Fibroblast of skin of scalp (primary cell): ENCODE measurements at places on chromosomes 11 and 22.

DNA sequence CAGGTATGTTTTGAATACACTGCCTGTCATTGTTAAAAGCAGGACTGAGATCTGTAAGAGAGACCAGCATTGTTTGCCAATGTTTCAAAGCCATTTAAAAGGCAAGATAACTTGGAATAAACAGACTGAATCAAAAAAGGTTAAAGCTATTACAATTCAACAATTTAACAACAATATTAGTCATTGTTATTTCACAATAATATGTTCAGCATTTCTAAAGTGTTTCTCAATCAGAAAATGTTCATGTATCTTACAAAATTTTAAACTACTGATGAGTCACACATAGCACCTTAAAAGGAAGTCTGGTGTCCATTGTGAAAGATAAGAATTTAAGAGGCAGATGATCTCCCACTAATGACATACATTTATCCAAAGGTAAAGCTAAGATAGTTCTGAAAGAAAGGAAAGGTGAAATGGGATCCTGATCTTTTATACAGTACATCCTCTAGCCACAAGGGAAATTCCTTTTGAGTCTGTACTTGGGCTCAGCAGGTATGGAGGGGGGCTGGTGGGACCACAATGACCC is 79.7 kb downstream of the MAML2 start:
- peak; percentile 76 for DNase-seq

- peak; percentile 58 for DNase-seq
These were observed 220.2 kb upstream of the SNX19 start for GRCh38 chr11:131136486-131136885.

DNA sequence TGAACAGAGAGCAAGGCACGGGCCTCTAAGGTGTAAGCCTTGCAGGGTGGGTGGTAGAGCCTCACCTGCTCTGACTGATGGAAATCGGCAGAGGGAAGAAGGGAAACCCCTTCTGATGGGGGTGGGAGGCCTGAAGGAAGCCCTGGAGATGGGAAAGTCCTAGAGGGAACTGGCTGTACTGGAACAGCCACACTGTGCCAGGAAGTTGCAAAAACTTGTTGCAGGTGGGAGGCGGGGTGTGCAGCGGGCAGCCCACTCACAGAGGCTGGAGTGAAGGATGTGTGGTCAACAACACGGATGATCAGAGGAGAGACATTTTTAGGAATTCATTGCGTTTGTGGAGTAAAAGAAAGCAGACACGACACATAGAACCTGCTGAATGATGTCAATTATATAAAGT is 91.3 kb downstream of the ZC3H12C start:
- no peak for DNase-seq

DNA sequence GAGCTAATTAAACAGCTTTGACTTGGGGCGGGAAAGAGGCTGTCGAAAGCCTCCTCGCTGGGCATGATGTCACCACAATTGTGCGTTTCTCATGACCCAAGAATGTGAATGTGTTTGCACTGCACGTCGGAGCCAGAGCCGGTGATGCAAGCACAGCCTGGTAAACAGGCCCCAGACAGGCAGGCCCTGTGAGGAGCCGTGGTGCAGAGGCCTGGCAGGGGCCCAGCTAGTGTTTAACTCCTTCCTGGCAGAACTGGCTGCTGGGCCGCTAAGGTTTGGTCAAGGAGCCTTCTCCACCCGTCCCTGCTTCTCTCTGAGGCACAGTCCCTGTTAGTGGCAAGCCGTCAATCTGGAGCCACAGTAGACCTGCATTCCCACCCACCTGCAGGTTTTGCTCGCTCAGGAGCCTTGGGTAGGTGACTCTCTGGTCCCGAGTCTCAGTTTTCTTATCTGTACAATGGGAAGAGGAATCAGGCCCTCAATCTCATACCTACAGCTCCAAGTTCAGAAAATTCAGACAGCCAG is 25.4 kb upstream of the SMTN start:
- peak; percentile 97 for DNase-seq

GRCh38 chr11:63764340-63764678 is 4.3 kb downstream of the ZFTA start:
- no peak for DNase-seq

DNA sequence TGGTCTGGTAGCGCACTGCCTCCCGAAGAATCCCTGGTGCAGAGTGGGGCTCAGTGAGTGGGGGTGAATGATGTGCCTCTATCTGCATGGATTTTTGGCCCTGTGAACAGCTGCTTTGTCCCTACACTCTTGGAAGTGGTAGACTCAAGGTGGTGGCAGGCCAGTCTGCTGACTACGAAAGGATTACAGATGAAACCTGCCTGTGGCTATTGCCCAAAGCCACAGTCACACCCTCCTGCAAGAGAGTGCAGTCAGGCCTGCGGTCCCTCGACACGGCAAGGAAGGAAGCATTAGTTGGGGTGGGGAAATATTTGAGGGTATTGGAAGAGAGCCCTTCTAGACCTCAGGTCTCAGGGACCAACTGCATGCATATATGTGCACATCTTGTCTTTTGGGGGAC is 63.7 kb downstream of the DSCAML1 start:
- no peak for DNase-seq

GRCh38 chr11:10742460-10743208 is 8.4 kb upstream of the CTR9 start:
- DNase-seq = no peak

- DNase-seq = no peak
These were observed 20.1 kb upstream of the NCAM1 start for GRCh38 chr11:112941104-112941503.

DNA sequence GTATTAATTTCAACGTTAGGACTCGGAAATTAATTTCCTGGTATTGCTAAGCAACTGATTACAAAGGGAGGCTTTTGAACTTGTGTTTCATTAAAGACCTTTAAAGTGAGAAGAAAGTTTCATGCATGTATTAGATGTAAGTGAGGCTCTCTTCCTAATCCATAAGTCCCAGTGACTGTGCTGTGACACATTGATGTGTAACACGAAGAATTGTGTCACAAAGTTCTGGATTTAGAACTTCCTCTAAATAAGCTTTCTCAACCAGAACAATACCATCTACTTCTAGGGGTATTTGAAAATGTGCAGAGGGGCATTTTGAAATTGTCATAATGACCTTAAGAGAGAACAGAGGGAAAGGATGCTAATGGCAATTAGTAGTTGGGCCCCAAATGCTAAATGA is 14.4 kb downstream of the DCUN1D5 start:
- DNase-seq = no peak

DNA sequence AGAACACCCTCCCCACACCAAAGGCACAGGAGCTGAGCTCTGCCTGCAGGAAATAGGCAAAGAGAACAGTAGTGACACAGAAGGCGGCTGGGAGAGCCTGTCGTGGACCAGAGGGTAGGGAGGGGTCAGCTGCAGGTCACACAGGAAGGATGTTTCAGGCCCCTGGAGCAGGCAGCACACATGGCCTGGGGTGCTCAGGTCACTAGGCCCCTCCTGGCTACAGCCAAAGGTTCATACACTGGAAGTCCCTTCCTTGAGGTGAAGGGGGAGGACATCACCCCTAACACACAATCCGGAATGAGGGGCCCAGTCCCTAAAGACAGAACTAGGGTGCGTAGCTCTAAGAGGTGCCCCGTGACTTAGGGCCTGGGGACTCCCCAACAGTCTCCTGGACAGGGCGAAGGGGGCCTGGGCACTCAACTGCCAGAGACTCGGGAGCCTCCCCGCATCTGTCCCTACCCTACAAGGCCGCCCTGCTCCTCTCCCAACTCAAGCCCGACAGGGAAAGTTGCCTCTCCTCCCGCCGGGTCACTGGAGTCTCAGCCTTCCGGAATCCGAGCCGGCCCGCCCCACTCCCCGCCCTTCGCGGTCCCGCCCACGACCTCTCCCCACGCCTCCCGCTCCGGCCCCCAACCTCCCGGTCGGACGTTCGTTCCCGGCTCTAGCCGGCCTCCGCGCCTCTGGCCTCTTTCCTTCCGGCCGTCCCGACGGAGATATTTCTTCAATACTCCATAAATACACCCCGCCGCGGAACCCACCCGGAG is at the start of gene CYB5R2:
CYB5R2 (minus strand) TSS at position 541 of the 764 bp plus-strand sequence. CDS start 675 bp downstream, outside the sequence.
- peak; percentile 65 for DNase-seq
